Kidney capillary endothelial cell (primary cell): ENCODE measurements at places on chromosomes 2 and 18.

DNA sequence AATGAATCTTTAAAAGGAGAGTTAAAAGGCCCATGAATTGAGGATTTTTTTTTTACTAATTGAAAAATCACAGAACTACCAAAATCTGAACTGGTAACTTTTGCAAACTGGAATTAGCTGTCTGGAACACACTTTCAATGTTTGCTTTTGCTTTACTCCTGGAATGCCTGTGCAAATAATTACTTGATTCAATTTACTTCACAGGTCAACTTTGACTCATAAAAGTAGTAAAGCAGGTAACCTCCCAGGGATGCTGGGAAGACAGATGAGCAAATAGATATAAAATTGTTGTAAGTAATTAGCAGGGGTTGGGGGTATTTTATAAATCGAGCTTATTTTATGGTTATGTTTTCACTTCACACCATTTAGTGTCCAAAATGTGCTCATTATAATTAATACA lies 398.3 kb upstream of the HNRNPA3 start:
- DNase-seq: no peak

DNA sequence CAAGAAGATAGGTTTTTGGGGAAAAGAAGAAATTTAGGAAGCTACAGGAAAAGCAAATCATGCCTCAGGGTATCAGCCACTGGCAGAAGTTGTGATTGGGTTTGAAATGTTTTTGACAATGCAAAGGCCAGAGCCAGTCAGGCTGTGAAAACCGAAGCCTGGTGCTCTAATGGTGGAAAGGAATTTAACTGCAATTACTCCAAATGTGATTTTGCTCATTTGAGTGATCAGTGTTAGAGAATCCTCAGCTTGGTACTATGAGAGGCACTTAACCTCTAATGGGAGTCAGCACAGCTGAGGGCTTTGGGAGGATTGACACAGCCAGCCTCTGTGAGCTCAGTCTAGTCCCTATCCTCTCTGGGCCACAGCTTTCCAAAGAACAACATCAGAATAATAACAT lies 176.5 kb downstream of the LRRTM1 start:
- no peak for DNase-seq

DNA sequence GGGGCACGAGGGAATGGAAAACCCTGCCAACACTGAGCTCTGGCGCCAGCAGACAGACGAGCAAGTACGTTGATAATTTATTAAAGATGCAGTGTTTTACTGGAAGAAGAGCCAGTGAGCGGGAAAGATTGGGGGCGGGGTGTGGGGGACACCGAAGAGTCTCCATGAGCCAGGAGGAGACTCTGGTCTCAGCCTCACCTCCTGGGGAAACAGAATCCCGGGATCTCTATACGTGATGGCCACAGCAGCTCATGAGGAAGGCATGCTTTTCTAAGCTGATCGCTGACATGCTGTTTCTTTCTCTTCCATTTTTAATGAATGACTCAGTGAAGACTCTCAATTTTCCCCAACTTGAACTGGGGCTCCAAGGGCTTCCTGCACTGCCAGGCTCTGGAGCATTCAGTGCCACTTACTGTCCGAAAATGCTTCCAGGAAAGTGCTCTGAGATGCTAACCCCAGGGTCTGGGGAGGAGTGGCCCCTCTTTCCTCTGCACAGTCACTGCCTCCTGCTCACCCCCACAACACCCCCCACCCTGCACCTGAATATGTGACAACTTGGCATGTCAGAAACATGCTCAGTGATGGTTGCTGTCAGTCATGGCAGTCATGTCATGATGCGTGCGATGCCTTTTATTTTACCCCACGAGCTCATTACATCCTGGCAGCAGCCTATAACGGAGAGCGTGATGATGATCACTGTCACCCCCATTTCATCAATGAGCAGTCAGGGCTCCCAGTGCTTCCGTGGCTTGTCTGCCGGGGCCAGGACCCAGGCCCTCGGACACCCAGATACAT lies 164.2 kb upstream of the CAPN13 start:
- no peak for DNase-seq

GRCh38 chr2:160224060-160224459 lies 24.0 kb upstream of the ITGB6 start:
- DNase-seq: peak; percentile 95

- peak; percentile 90 for DNase-seq
Observed at GRCh38 chr18:23231340-23232021, 96.2 kb downstream of the CABLES1 start.

GRCh38 chr2:222733846-222734702 lies 62.6 kb downstream of the MOGAT1 start:
- no peak for DNase-seq

GRCh38 chr2:235564884-235565530 lies 71.2 kb downstream of the AGAP1 start:
- DNase-seq: no peak

DNA sequence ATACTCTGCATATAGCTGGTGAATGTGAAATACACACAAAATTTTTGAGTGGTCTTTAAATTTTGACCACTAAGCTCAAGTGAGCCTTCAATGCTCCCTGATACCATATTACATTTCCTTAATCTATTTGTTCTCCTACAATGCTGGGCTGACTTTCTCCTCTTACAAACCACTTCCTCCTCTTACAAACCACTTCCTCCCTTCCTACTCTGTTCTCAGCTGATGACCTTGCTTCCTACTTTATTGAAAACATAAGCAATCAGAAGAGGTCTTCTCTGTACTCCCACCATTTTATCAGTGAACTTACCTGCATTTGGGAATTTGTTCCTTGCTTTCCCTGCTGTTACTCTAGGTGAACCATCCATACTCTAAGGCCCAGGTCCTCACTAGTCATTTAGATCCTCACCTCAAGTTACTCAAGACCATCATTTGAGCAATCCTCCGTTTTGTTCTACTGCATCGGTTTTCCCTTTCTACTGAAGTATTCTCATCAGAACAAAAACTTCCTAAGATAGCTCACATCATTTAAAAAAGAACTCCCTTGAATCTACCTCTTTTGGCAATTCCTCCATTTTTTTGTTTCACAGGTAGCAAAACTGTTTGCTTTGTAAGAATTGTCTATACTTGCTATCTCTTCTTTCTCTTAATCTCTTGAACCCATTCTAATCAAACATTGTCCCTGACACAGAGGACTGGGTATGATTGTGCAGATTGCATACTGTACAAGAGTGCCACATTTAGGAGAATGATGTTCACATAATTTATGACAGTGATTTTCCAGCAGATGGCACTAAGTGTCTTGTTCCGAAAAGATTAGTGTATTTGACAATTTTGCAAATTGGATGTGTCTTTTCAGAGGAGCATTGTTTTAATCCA lies 96.5 kb downstream of the EPB41L5 start:
- DNase-seq: peak; percentile 37

GRCh38 chr18:25080211-25080610 lies 271.8 kb downstream of the ZNF521 start:
- DNase-seq: no peak

DNA sequence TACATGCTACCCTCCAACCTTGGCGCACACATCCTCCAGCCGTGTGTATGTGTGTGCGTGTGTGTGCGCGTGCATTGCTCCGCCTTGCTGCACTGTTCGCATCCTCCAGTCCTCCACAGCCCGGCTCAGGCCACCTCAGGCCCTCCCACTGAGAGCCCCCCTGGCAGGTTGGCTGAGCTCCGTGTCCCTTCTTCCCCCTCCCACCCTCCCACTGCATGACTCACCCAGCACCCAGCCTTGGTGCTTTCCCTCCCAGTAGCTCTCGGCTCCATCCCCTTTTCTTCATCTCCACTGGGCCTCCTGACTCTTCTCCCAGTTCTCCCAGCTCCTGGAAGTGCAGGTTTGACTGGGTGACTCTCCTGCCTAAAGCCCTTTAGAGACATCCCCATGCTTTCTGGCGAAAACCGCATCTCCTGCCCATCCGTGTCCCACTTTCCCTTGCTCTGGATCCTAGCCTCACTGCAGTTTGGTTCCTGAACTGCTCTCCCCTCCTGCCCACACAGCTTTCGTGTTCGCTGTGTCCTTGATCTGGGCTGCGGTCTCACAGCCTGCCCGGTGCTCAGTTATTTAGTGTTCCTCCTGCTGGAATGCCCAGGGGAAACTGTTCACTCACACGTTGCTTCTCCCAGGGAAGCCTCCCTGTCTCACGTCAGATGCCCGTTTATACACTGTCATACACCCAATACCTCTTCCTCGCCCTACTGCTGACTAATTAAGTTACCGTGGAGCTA lies 4.9 kb downstream of the TMEM177 start:
- no peak for DNase-seq

DNA sequence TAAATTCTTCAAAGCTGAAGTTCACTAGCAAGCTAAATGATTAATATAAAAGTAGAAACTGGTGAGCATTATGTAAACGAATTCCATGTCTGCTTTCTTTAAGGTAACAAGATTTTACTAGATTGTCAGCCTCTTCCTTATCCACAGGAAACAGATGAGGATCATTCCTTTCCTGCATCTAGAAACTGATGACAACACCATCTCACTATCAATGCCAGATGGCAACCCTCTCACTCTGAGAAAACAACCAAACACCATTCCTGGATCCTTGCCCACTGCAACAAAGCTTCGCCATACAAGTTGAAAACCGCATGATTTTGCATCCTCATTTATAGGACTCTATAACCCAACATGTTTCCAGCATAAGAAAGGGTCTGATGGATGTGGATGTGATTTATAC lies 122.9 kb downstream of the ZNF521 start:
- peak; percentile 96 for DNase-seq

- DNase-seq: no peak
Observed at GRCh38 chr2:232521959-232522622, 1.9 kb downstream of the PRSS56 start.

GRCh38 chr2:235026649-235027557 lies 75.1 kb downstream of the SH3BP4 start:
- no peak for DNase-seq

DNA sequence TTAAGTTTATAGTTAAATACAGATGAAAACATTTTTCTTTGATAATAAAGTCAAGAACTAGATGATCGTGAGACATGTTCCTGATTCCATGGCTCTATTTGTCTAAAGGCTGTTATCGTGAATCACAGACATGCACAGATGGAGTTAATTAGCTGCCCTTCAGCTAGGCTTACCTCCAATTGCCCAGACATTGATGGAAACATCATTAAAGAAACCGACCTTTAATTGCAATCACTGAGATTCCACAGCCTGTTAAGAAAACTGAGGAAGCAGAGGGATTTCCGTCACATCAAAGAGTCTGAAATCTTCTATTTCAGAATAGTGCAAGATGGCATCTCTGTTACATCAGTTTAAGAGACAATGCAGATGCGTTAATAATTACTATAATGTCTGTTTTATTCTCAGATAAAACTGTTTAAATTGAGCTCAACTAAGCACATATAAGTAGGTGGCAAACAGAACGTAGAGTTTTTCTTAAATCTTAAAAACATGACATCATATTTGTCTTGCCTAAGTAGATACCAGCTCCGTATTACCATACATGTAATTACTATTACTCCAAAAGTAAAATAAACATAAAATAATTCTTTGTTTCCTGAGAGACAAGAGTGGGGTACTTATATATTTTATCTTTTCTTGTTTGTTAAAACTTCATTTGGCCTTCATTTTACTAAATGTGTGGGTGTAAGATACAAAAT lies 23.9 kb upstream of the CRACDL start:
- DNase-seq: no peak

DNA sequence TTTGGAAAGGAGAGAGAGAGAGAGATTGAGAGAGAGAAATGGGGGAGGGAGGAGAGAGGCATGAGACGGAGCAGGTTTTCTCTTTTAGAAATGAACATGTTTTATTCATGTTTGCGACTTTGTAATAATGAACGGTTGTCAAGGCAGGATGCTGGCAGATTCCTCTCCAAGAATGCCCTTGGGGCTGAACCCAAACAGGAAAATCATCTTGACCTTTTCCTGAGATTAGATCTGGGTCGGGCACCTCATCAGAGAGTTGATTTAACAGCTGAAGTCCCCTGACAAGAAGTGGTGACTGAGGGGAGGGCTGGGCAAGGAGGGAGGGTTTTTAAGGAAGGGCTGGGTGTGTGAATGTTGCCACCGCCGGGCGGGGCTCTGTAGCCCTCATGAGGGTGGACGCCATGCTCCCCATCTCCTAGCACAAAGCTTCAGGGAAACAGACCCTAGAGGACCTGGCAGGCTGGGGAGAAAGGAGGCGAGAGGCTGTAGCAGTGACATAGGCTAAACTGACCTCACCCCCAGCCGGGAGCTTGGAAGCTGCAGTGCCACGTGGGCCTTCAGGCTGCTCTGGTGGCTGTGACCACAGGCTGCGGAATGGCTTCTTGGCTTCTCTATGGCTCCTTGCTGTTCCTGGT lies 60.0 kb downstream of the LIPG start:
- DNase-seq: no peak

- no peak for DNase-seq
Observed at GRCh38 chr18:48707636-48708296, 168.9 kb downstream of the CTIF start.

DNA sequence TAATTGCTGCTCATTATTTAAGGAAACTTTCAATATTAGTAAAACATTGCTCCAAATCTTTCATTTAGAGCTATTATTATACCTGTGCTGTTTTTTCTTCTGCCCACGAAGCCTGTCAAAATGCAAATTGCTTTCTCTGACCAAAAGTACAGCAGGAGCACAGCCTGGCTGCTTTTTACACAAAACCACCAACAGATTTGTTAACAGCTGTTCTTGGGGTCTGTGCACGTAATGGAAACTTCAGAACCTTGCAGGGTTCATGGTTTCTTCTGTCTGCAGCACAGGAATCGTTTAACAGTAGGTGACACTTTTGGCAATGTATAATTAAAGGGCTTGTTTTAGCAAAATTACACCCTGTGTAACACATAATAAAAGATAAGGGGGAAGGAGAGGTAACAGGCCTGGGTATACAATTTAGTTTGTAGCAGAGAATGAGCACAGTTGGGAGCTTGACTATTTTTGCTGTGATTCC lies 447.3 kb downstream of the KCNJ3 start:
- DNase-seq: no peak

DNA sequence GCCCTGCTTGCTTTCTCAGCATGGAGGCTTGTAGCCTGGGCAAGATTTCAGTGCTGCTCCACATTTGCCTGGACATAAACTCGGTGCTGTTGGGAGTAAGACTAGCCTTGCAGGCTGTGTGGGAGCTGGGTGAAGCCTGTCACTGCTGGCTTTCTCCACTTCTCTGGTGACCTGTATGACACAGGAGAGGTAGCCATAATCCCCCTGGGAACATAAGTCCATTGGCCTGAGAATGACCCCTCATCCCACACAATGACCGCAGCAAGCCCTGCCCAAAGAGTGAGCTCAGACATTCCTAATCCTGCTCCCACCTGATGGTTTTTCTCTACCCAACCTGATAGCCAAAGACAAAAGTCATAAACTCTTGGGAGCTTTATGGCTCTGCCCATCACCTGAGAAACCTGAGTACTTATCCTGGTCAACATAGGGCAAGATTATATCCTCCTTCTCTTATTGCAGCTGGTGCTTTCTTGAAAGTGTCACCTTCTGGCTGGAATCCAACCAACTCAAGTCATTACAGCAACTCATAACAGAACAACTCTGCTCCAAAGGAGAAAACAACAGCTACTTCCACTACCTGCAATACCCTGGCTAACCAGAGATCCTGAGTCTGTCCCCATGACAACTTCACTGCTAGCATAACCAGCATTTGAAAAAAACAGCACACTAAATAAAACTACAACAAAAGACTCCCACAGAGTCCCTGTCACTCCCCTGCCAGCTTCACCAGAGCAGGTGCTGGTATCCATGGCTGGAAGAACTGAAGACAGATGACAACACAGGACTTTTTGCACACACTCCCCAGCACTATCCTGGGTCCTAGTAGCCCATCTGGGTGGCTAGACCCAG lies 834.4 kb upstream of the DDX18 start:
- no peak for DNase-seq
